ENCODE measurements at places on chromosomes 7 and 10. TPM values are rescaled to one million over a fixed set of nuclear protein-coding genes. Genes with fewer than 3 reads are reported as not detected.

Gene ZNF804B
- not detected for total RNA-seq

Gene NUDCD3
- total RNA-seq, result 86.8 TPM

Gene FGFR2
- total RNA-seq, result not detected

Gene CEP55
- total RNA-seq, result 72.6 TPM

Gene IDI2
- total RNA-seq, result not detected

Gene ADIRF
- not detected for total RNA-seq

Gene VWDE
- 3.2 TPM for total RNA-seq

Gene GPR26
- not detected for total RNA-seq

Gene ADCYAP1R1
- total RNA-seq, result not detected

Gene TRIM73
- total RNA-seq, result 6.4 TPM

Gene MACROH2A2
- total RNA-seq, result 7.1 TPM

Gene KIAA1549
- 1.3 TPM for total RNA-seq

Gene HOXA4
- total RNA-seq, result not detected

Gene ZNF853
- 0.23 TPM for total RNA-seq

Gene RADIL
- 0.16 TPM for total RNA-seq

Gene ANKRD1
- not detected for total RNA-seq

Gene CFAP46
- total RNA-seq, result not detected

Gene GPR158
- 0.34 TPM for total RNA-seq

Gene HGF
- not detected for total RNA-seq

Gene C10orf67
- not detected for total RNA-seq

Gene TBX20
- total RNA-seq, result 0.11 TPM

Gene TNS3
- 5.3 TPM for total RNA-seq

Gene AMPH
- total RNA-seq, result 0.14 TPM

Gene OLAH
- not detected for total RNA-seq

Gene C7orf57
- 0.11 TPM for total RNA-seq
